Esophagus muscularis mucosa (tissue), 4 donors: ENCODE measurements at places on chromosomes 2 and 18. TPM values are rescaled to one million over a fixed set of nuclear protein-coding genes. Genes with fewer than 3 reads are reported as not detected.

- no peaks in the 10 kb centered on the region for H3K27me3 ChIP-seq
- no peak overlapping the region for H3K4me3 ChIP-seq
- no peaks in the 10 kb centered on the region for H3K36me3 ChIP-seq
- no peaks in the 10 kb centered on the region for H3K4me1 ChIP-seq
Observed at GRCh38 chr18:5145168-5145825, 51.8 kb downstream of the AKAIN1 start.

- no peak overlapping the region for H3K27ac ChIP-seq
- H3K4me1 ChIP-seq = peaks cover 12% of the 10 kb centered on the region
- H3K4me3 ChIP-seq = no peak overlapping the region
- H3K27me3 ChIP-seq = no peaks in the 10 kb centered on the region
Observed at GRCh38 chr2:219916726-219917440, 289.5 kb downstream of the SLC4A3 start.

GRCh38 chr18:66209656-66210055 is 394.2 kb downstream of the CDH19 start:
- no peak for DNase-seq
- H3K27ac ChIP-seq = no peak overlapping the region
- H3K36me3 ChIP-seq = no peaks in the 10 kb centered on the region
- H3K4me1 ChIP-seq = no peaks in the 10 kb centered on the region
- no peak overlapping the region for H3K4me3 ChIP-seq

DNA sequence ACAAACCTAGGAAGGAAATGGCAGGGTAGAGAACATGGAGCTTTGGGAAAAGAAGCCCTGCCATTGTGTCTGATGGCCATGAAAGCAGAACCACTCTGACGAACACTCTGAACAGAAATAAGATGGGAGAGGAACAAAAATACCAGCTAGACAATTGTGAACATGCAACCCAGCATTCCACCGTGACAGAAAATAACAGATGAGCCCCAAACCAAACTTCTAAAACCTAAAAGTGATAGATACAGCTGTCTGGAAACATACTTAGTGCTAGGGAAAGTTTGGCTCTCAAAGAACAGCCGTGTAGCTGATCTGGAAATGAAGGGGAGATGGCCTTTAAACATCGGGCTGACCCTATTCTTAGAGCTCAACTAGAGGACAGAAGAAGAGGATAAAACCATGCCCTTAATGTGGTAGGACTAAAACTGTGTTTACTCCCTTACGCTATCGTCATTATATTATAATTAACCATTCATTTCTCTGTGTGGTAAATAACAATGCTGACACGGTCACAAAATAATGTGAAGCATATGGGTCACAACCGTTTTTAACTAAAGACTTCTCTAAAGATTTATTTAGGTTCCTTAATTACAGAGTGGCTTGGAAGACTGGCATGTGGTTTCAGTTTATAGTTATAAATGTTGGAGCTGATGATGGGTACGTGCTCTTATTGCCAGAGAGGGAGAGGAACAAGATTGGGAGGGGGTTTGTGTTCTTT is 80.6 kb downstream of the MYO1B start:
- no peaks in the 10 kb centered on the region for H3K27me3 ChIP-seq
- no peak overlapping the region for H3K4me3 ChIP-seq
- peaks cover 2% of the 10 kb centered on the region for H3K36me3 ChIP-seq

DNA sequence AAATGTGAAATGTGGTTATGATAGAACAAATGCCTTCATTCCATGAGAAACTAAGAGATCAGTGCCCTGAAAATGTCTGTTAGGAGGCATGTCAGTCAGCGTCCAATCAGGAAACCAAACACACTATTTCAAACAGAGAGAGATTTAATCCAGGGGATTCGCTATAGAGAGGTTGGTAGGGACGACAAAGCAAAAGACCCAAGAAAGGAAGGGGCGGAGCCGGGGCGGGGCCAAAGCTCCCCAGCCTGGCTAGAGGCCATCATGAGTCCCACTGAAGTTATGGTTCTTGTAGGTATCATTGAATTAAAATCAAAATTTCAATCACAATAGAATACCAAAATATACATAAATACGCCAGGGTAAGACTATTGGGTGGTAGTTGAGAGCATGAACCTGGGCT is 32.9 kb upstream of the RNF149 start:
- no peak overlapping the region for H3K27ac ChIP-seq
- H3K27me3 ChIP-seq = no peaks in the 10 kb centered on the region
- DNase-seq = no peak
- no peak overlapping the region for H3K4me3 ChIP-seq
- H3K4me1 ChIP-seq = no peaks in the 10 kb centered on the region

DNA sequence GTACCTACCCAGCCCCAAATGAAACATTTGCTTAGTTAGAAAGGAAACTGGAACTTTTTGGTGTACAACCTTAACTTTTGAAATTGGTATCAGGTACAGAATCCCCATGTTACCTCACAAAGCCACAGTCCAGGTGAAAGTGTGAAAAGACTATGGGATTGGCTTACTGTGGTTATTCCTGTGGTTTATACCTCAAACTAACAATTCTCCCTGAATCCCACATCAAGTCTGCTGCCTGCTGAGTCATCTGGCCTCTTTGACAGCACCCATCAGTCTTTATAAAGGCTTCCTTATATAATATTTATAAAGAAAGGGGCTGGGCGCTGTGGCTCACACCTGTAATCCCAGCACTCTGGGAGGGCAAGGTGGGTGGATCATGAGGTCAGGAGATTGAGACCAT is 164.6 kb downstream of the TMEM247 start:
- peaks cover 15% of the 10 kb centered on the region for H3K4me1 ChIP-seq
- no peaks in the 10 kb centered on the region for H3K36me3 ChIP-seq
- H3K4me3 ChIP-seq = no peak overlapping the region
- H3K27ac ChIP-seq = no peak overlapping the region
- no peak for DNase-seq

DNA sequence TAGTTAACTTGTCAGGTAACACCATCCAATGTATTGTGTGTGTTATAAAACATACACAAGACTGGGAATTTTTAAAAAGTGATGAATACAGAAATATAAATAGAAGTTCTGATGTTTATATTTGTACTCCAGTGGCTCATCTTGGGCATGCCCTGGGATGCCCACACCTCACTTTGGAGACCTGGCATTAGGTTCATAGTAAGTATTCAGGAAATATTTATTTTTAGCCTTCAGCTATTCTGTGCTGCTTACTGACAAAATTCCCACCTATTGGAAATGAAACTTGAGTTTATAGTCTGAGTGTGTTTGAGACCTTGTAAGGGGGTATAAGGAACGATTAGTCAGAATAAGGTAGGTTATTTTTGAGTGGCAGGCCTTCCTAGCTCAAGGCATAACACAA is 67.5 kb downstream of the MYO1B start:
- DNase-seq = peak; percentile 24
- H3K27ac ChIP-seq = no peak overlapping the region
- no peaks in the 10 kb centered on the region for H3K36me3 ChIP-seq
- no peaks in the 10 kb centered on the region for H3K27me3 ChIP-seq
- H3K4me1 ChIP-seq = no peaks in the 10 kb centered on the region

TDRD15 gene
- not detected for total RNA-seq

HDAC4 gene
- 59.4 TPM for total RNA-seq

DNA sequence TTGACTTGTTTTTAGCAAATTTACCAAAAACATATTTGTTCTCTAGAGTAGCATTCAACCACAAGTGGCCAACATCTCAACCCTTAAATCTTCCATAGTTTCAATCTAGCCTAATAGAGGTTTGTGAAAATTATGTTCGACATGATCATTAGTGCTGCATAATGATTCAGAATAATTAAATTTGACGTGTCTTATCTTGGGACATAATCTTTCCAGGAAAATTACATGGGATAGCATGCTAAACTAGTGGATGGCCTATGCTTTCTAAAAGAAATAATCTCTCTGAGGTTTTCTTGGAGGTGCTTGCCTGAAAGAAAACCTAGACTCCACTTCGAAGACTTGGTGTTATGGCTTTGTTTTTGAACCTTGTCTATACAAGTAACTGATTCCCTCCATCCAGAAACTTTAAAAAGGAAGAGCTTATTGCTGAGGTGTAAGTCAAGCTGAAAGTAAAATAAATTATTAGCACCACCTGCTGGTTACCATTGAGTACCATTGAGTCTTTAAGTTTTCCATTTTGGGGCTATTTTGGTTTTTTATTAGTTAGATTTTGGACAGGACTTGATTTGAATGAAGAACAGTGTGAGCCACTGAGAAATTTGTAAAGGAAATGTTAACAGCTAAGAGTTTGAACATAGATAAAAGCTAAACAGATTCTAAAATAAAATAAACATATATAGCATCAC is 32.7 kb downstream of the COX7A2L start:
- no peaks in the 10 kb centered on the region for H3K27me3 ChIP-seq
- H3K4me3 ChIP-seq = no peak overlapping the region
- H3K27ac ChIP-seq = no peak overlapping the region

- H3K27me3 ChIP-seq = no peaks in the 10 kb centered on the region
- no peak overlapping the region for H3K4me3 ChIP-seq
- no peaks in the 10 kb centered on the region for H3K36me3 ChIP-seq
Observed at GRCh38 chr2:152875701-152876695, 157.6 kb downstream of the ARL6IP6 start.

DNA sequence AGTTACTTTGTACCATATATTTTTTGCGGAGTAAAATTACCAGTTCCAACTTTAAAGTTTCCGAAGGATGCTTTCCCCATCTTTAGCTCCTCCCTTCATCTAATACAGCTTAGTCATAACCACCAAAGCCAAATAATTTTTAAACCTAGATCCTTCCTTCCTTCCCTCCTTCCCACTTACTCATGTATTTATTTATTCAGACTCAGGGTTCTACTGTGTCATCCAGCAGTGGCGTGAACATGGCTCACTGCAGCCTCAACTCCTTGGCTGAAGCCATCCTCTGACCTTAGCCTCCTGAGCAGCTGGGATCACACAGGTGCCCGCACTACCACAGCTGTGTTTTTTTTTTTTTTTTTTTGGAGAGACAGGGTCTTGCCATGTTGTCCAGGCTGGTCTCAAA is 4.4 kb downstream of the LPIN2 start:
- no peak overlapping the region for H3K4me3 ChIP-seq
- H3K27me3 ChIP-seq = no peaks in the 10 kb centered on the region
- DNase-seq = no peak

- H3K4me3 ChIP-seq = no peak overlapping the region
- H3K36me3 ChIP-seq = no peaks in the 10 kb centered on the region
- H3K27me3 ChIP-seq = no peaks in the 10 kb centered on the region
- no peaks in the 10 kb centered on the region for H3K4me1 ChIP-seq
Observed at GRCh38 chr2:45282646-45283045, 273.4 kb upstream of the SIX2 start.

- no peak for DNase-seq
- no peak overlapping the region for H3K27ac ChIP-seq
- no peaks in the 10 kb centered on the region for H3K27me3 ChIP-seq
- H3K4me1 ChIP-seq = no peaks in the 10 kb centered on the region
Observed at GRCh38 chr2:231568785-231569435, 23.8 kb upstream of the TEX44 start.

FEV gene
- total RNA-seq = not detected

DNA sequence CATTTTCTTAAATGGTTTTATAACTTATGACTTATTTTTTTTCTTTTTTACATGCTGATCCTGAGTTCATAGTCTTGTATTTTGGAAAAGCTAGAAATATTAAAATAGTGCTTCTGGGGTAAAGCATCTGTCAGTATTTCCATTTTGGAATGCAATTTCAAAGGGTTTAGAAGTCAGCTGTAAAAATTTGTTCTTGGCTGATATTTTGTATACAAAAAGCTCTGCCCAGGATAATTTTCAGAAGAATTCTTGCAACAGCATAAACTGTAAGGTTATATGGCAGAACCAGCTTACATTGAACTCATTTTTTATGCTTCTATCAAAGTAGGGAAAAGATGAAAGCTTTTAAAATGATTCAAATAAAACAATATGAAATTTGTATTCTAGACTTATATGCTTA is 97.4 kb downstream of the DIS3L2 start:
- H3K4me1 ChIP-seq = peaks cover 11% of the 10 kb centered on the region
- no peaks in the 10 kb centered on the region for H3K36me3 ChIP-seq
- H3K4me3 ChIP-seq = no peak overlapping the region
- DNase-seq = no peak

DNA sequence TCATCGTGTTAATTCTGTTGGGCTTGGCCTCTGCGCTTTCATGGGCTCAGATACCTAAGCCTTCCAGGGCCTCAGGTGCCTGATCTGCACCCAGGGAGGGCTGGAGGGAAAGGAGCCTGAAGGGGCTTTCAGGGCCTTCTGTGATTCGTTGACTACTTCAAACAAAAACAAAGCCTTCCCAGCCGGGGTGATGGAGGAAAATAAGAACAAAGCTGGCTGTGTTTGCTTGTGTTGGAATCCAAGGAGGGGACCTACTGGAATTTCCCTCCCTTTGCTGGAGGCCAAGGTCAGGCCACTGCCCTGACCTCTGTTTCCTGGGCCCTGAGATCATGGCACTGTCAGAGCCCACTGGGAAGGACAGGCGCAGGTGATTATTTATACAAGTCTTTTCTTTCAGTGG is 135.3 kb downstream of the KLHL29 start:
- no peak for DNase-seq
- H3K4me1 ChIP-seq = peaks cover 30% of the 10 kb centered on the region
- no peak overlapping the region for H3K4me3 ChIP-seq
- H3K36me3 ChIP-seq = no peaks in the 10 kb centered on the region

DNA sequence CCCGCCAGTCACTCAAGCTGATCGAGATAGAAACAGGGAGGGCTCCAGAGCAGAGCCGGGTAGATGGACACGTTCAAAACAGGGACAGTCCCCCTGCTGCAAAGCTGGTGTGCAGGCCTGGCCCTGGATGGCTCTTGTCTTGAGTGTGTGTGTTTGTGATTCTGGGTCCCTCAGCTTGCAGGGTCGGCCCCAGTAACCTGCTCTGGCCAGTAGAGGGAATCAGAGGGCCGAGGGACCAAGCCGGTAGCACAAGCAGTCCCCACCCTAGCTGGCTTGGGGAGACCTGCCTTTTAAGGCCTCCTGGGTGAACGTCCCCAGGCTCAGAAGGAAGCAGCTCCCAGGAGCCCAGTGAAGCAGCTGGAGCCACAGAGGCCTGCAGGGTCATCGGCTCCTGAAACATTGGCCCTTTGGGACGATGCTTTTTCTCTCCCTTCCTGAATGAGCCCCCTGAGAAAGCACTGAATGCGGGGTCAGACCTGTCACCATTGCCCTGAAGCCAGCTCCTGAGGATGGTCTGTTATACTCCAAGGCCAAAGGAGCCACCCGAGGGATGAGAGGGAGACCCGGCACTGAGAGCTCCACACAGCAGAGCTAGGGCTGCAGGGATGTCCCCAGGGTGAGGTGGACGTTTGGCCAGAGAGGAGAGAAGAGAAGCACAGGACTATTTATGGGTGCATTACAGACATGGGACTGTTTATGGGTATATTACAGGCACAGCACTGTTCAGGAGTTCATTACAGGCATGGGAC is 15.4 kb upstream of the MLPH start:
- DNase-seq = no peak
- peaks cover 42% of the 10 kb centered on the region for H3K4me1 ChIP-seq
- H3K27me3 ChIP-seq = no peaks in the 10 kb centered on the region
- no peaks in the 10 kb centered on the region for H3K36me3 ChIP-seq
- H3K27ac ChIP-seq = no peak overlapping the region

DNA sequence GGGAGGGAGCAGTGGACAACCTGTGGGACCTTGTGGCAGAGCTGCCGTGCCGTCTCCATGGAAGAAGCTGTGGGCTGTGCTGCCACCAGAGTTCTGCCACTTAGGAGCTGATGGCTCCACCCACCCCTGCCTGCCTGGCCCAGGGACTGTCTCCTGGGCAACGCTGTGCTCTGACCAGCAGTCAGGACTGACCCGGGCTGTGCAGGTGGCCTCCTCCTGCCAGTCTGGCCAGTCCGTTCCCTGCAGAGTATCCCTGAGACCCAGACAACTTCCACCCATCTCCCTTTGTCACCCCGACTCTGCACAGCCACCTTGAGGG is 12.8 kb downstream of the ASIC4 start:
- no peak for DNase-seq
- H3K27me3 ChIP-seq = no peaks in the 10 kb centered on the region
- H3K4me3 ChIP-seq = no peak overlapping the region
- H3K36me3 ChIP-seq = no peaks in the 10 kb centered on the region
- H3K4me1 ChIP-seq = peaks cover 34% of the 10 kb centered on the region
